AG09319 (cell line): ENCODE measurements at places on chromosomes 12 and 14.

DNA sequence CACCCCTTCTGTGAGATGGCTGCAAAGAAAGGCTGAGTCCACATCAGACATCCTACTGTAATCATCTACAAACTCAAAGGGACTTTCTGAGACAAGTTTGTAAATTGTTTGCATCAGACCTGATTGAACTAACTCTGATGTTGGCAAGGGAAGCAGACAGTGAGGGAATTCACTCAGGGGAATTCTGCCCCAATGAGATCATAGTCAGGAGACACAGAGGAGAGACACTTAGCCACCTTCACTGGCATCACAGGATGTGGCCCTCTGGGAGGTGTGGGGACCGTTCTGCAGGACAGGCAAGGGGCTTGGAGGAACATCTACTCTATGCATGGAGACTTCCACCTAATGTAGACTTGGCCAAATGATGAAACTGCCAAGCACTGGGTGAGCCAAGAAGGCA lies 70.7 kb upstream of the DDX11 start:
- DNase-seq = no peak

DNA sequence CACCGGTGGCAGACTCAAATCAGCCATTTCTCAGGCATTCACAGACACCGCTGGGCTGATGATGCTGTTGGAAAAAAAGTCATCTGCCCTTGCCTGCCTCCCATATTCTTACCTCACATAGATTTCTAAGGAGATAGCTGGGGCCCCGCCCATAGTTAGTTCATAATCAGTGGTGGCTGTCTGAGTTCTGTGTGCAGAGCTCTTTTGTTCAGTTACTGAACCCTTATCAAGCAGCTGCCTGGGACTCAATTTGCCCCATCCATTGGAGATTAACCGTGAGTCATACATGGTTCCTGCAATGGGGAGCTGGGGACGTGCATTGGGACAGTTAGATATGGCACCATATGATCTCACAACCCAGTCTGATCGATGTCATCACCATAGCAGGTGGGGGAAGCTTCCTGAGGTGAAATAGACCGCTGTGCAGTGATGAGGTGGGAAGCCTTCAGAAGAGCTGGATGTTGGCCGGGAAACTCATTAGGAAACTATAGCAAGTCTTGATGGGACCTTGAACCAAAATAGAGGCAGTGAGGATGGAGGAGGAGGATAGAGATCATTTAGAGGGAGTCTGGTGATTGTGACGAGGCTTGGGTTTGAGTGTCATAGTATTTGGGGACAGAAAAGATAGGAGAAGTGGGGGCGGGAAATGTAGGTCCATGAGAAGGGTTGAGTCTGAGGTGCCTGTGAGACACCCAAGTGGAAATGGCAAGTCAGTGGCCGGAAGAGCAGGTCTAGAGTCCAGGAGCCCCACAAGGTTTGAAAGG lies 147.8 kb downstream of the GCH1 start:
- no peak for DNase-seq

DNA sequence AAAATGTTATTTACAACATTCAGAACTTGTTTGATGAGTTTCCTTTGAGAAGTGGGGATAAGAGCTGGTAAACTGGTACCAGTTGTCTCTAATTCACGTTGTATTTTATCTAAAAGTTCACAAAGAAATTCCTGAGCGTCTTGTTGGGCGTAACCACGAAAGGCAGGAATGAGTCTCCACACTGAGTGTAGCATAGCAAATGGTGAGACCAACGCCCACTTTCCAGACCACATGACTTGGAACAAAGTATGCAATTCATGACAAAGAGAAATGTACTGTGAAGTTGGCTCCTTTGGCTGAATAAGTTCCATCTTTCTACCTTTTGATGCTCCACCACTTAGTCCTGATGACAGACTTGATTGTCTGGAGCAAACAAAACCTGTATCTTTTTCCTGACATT lies 18.4 kb downstream of the USP44 start:
- DNase-seq = no peak

DNA sequence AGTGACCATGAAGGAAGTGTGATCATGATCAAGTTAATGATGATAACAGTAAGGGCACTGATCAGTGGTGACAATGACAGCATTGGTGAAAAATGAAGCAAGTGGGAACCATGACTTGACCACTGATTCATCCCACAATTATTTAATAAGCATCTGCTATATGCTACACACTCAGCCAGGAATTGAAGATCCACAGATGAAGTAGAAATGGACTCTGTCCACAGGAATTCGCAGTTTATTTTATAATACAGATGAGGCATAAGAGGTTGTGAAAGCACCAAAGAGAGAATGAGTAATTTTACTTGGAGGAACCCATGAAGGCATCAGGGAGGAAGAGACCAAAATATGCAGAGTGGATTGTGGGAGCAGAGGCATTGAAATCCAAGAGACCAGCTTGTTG lies 33.8 kb upstream of the SMUG1 start:
- DNase-seq = peak; percentile 73

DNA sequence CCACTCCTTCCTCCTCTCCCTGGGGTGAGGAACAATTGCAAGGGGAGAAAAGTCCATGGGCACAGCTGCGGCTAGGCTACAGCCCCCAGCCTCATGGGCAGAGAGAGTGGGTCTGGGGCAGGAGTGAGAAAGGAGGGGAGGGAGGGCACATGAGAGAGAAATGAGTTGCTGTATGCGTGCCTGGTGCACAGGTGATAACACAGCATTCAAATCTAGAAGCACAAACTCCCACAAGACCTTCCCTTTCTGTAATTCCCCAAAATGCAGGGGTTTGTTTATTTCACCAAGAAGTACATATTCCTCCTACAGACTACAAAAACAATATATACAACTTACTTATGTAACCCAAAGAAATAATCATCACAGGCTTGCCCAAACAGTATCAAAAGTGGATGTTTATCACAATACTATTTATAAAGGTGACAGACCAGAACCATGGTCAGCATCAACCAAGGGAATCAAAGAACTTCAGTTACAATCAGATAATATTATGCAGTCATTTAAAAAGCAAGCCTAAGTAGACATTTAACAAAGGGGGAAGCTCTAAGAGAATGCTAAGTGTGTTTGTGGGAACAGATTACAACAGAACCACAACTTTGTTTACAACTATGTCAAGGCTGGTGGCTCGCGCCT lies 54.2 kb downstream of the ITPK1 start:
- no peak for DNase-seq

- no peak for DNase-seq
Observed at GRCh38 chr12:66050610-66051009, 79.9 kb downstream of the LLPH start.

DNA sequence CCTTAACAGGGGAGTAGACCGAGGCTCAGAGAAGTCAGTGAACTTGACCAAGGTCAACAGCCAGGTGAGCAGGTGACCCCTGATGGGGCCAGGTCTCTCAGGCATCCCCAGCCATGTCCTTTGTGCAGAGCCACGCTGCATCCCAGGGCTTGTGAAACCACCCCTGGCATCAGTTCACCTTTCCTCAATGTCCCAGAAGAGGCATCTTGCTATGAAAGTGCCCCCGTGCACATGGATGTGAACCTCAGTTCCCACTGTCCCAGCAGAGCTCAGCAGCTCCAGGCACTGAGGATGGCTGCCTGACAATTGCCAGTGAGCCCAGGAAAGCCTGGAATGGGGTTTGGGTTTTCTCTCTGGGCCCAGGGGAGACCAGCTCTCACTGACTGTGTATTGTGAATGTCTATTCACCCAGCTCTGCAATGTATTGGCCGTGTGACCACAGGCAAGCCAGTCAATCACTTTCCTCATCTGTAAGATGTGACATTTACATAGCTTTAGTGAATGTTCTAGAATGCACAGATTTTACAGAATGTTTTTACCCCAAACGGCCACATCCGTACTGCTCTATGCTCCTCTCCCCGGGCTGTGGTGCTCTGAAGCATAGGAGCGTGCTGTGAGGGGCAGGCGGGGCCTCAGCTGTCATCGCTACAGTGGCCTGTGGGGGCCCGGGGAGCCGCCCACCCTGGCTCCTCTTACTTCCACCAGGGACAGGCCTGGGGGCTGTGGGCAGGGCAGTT lies 4.9 kb downstream of the CACNA2D4 start:
- no peak for DNase-seq

DNA sequence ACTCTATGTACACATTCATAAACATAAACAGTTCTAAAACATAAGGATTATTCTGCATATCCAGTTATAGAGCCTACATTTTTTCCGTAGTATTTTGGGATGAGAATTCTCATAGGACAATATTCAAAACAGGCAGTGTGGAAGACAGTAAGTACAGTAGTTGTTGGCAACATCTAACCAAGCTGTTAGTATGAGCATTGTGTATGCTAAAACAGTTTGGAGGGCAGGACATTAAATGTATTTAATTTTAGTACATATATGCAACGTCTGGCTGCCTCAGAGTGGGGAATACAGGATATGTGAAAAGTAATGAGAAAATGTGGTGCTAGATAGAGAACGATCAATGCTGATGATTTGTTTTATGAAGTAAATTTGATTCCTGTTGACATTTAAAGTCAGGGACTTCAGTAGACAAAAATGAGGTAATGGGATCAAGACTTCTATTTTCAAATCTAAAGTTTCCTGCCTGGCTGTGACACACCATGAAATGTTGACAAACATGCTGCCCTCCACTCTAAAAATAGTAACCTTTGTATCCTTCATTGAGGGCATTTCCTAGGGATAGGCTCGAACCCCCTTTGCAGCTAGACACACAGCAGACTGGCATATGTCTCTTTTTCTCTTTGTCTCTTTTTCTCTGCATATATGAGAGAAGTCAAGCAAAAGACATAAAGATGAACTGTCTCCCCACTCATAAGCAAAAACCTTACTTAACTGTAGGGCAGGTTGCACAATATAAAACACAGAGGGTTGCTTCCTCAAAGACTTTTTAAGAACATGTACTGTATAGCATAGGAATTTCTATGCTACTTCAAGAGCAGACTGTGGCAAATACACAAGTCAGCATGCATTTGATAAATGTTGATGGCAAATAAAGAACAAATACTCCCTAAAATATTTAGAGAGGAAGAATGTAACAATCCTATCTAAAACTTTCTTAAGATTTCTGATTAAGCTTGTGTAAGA lies 75.5 kb upstream of the GTF2A1 start:
- DNase-seq = no peak

GRCh38 chr14:105475269-105476096 lies 862 bp downstream of the CRIP2 start:
- DNase-seq = no peak

DNA sequence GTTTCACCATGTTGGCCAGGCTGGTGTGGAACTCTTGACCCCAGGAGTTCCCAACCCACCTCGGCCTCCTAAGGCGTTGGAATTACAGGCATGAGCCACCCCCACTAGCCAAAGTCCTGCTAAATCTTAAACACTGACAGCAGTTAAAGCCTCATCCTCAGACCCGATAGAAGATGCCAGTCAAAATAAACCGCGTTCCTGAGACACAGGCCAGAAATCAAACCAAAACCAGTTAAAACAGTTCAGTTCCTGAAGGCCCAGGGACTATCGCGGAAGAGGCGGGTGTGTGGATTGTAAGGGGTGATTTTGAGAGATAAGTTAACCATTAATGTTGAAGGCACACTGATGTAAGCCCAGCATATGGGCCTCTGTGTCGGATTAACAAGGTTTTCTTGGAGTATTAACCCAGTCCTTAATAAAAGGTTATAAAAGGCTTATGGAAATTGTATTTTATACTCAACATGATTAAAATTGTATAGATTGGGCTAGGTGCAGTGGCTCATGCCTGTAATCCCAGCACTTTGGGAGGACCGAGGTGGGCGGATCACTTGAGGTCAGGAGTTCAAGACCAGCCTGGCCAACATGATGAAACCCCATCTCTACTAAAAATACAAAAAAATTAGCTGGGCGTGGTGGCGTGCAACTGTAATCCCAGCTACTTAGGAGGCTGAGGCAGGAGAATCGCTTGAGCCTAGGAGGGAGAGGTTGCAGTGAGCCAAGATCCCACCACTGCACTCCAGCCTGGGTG lies 18.7 kb upstream of the CDCA4 start:
- no peak for DNase-seq

DNA sequence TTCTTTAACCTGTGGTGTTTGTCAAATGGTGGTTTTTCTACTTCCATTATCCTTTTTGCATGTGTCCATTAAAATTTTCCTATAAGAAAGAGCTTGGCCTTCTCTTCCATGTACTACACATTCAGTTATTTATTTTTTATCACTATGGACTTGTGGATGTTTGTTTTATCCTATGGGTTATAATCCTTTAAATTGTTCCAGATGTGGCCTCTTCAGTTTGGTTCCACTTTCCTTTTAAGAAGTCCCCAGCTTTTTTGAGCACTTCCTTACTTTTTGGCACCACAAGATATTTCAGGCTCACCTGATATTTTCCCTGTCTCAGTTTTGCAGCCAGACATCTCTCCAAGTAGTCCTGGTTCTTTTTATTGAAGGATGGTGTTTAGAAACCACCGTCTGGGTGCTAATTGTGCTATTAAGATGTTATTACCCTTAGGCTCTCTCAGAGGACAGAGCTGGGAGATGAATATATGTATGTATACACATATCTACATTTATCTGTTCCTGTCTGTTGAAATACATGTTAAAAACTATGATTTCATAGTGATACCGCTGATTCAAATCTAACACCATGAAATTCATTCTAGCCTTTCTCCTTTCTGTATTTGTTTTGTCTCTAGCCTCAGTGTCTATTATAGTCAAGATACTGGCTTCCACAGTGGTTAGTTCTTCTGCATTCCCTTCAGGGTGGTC lies 408.5 kb upstream of the RGS6 start:
- DNase-seq = no peak
